ENCODE measurements at places on chromosomes 2 and 18.
A peak's percentile ranks its signal among the peaks of the same experiment; 100 is the strongest.

DNA sequence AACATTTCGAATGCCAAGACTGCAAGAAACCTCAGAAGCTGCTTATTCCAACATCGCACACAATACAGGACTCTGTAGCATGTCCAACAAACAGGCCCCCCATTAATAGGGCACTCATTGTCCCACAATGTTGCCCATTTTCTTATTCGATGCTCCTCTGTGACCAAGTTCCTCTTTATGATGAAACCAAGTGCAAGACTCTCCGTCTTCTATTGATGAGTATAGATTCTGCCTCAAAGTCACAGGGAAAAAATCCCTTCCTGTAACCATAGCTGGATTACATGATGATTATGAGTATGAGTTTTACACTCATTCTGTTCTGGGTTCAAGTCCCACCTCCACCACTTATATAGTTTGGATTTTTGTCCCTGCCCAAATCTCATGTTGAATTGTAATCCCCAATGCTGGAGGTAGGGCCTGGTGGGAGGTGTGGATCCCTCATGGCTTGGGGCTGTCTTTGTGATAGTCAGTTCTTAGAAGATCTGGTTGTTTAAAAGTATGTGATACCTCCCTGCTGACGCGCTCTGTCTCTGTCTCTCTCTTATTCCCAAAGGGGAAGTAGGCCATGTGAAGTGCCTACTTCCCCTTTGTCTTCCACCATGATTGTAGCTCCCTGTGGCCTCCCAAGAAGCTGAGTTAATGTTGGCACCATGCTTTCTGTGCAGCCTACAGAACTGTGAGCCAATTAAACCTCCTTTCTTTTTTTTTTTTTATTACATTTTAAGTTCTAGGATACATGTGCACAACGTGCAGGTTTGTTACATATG, 148.7 kb downstream of the OSR1 start:
- DNase-seq, result no peak

DNA sequence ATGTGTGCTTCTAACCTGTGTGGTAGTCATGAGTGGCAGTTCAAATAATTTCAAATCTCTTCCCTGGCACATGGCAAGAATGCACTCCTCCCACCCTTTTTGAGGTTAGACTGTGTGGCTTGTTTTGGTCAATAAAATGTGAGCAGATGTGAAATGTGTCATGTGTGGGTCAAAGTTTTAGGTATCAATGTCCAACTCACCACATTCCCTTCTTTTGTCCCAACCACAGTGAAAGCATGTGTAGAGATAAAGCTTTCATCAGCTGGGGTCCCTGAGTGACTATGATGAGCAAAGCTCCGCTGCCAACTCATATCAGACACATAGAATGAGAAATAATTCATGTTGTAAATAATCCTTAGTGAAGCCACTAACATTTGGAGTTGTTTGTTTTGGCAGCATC, 118.2 kb downstream of the PAX3 start:
- DNase-seq, result no peak

DNA sequence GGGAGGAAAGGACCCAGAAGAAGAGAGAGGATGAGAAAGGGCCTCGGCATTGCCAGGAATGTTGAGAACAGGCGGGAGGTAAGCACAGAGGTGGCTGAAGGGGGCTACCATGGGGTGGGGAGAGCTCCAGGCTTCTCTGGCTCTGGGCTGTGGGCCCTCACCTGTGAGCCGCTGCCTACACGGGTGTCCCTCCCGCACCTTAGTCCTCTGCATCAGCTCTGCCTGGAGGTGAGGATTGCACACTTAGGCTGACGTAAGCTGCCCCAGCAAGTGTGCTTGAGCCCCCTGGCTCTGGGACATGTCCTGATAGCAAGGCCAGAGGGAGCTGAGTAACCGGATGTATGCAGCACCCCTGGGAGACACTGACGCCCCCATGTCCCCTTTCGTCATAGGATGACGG, 33.9 kb downstream of the TMEM18 start:
- no peak for DNase-seq

DNA sequence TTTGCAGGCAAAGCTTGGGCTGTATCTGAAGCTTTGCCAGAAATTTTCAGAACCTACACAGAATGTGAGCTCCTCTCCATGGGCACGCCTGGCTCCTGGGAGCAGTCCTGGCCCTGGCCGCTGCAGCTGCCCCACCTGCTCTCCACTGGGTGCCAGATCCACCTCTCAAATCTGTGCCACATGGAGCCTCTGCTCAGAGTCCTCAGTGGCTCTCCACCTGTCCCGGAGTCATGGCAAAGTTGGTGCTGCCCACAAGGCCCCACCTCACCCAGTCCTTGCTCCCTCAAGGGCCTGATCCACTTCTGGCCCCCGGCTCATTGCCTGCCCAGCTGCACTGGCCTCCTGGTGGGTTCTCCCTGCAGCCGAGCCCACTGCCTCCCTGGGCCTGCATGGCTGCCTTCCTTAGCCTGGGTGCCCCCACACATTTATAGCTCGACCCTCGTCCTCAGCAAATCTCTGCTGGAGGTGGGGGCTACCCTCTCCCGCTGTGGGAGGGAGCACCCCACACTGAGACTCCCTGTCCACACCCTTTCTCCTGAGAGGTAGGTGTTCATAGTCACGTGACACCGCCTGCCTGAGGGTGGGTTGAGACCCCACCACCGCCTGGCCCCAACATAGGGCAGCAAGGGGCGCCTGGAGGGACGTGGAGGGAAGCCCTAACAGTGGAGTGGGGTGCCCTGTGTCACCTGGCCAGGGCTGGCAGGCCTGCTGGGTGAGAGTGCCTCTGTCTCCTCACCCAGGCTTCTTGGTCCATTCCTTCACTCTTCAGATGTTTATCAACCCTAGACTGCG, 224.1 kb downstream of the SH3RF3 start:
- no peak for DNase-seq

DNA sequence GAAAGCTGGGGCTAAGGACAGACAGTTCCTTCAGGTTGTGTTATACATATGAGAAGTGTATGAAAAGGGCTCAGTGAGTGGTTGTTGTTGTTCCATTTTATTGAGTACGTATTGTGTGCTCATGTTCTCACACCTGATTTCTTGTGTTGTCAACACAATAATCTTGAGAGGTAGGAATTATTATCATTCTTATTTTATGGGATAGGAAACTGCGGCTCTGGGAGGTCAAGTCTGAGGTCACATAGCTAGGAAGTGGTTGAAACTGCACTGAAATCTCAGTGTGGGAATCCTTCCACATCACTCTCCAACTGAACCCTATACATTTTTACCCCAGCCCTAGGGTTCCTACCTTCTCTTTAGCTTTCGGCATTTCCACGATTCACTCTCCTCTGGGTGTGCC, 124.2 kb upstream of the CXCR4 start:
- DNase-seq, result no peak

DNA sequence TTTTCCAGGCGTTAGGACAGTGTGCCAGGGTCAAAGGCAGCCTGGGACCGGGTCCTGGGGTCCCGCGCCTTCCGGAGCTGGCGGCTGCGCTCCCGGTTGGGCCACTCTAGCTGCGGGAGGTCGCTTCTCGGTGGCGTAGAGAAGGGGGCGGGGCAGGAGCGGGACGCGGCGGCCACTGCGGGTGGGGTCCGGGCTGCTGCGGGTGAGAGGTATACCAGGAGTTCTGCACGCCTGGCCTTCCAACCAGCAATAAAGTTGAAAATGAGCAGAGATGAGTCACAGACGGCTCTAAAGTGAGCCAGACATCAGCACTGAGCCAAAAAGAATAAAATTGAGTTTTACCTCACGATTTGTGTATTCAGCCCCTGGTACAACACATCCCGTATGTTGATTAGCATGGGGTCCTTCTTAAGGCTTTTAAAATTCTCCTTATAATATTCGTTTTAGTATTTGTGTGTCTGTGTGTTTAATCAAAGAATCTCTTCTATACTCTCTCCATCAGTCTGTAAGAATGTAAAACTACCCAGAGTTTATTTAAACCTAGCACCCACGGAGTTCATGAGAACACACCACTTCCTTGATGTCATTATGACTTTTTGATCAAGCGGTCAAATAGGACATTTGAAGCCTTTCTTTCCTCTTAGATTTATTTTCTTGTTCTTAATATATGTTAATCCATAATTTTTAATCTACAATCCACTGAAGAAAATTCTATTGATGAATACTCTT, at the start of gene C1GALT1C1L:
Gene C1GALT1C1L, minus strand, starts transcription at position 108 of the 729 bp plus-strand sequence. Its CDS starts 107 bp downstream, at position 1.
- peak; percentile 23 for DNase-seq

GRCh38 chr18:48926420-48926857, 24.3 kb downstream of the SMAD7 start:
- no peak for DNase-seq

DNA sequence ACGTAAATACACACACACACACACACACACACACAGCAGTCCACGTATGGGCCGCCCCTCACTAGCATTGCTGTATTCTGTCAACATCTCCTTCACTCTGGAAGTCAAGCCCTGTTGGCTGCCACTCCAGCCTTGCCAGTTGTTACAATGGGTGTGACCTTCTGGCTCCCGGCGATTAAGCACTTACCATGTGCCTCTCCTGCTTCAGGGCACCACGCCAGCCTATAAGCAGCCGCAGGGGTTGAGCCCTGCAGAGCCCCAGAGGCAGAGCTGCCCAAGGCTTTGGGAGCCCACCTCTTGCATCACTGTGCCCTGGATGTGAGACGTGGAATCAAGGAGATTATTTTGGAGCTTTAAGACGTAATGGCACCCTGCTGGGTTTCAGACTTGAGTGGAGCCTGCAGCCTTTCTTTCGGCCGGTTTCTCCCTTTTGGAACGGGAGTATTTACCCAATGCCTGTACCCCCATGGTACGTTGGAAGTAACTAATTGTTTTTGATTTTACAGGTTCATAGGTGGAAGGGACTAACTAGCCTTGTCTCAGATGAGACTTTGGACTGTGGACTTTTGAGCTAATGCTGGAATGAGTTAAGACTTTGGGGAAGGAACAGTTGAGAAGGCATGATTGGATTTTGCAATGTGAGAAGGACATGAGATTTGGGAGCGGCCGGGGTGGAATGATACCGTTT, 54.5 kb upstream of the ROCK2 start:
- no peak for DNase-seq

DNA sequence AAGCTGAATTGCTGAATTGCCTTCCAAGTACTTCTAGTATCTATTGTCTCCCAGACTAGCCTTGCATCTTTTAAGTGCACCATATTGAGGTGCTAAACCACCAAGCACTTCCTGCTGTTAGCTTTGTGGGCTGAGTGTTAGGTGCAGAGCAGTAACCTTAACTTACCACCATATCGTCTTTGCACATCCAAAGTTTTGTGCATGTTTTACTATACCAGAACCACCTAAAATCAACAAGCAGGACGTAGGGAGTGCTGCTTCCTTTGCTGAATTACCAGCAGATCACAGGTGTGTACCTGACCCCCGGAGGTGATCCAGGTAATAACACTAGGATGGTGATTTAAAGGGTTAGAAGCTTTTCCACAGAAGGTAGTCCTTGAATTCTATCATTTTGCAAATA, 359.9 kb upstream of the HNRNPA3 start:
- DNase-seq, result no peak

GRCh38 chr2:69565431-69565839, 78.1 kb downstream of the AAK1 start:
- peak; percentile 64 for DNase-seq

DNA sequence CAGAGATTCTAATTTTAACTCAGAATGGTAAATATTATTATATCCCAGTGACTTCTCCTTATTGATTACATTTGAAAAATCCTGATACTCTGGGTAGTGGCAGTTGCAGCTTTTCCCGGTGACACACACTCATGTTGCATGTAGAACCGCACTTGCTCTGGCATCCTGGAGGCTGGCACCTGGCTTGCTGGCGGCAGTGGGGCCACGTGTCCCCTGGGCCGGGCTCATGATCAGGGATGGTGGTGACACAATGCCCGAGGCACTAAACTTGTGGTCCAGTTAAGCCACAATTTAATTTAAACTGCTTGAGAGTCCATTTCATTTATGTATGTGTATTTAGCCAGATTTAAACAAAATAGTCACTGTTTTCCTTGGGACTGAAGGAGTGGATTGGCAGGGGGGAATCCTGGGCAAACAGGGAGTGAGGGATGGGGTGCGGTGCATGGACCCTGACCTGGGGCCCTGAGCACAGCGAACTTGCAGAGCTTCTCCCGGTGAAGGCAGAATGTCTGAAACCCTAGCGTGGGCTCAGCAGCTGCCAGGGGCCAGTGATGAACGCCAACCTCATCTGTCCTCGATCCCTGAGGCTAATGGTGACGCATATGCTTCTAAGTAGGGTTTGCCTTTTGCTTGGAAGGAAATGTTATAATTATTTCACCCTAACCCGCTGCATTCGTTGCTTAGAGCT, 50.0 kb downstream of the KCNG2 start:
- DNase-seq, result no peak

- no peak for DNase-seq
Observed at GRCh38 chr2:86044614-86045013, 61.1 kb downstream of the POLR1A start.

DNA sequence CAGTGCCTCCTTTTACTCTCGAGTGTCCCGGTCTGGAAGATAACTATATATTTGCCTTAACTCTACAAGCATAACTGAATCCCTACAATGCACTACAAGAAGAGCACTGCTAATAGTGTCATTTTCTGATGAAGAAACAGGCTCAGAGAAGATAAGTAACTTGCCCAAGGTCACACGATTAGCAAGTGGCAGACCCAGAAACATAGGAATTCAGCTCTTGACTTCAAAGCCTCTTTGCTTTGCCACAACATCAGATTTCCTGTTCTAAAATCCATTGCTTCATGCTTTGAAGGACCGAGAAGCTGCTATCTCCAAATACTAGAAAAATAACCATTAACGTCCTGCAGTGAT, 65.6 kb downstream of the HS1BP3 start:
- DNase-seq, result no peak

- DNase-seq, result no peak
Observed at GRCh38 chr2:113851640-113852039, 38.2 kb upstream of the ACTR3 start.

DNA sequence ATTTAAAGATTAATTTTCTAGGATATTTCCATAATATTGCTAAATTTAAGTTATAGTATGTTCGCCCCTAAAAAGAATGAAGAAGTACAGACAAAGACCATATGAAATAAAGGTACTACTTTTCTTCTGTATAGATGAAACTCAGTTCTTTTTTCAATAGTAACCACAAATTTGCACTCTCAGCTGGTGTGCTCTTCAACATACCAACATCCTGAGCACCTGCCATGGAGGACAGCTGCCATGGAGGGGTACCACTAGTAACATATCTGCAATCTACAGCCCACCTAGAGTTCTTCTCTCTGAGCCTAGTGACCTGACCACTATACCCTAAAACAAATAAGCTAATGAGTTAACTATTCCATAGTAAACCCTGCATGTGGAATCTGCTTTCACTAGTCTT, 36.8 kb upstream of the ERCC3 start:
- DNase-seq, result no peak

GRCh38 chr2:189347540-189347939, 93.7 kb upstream of the WDR75 start:
- DNase-seq, result no peak

DNA sequence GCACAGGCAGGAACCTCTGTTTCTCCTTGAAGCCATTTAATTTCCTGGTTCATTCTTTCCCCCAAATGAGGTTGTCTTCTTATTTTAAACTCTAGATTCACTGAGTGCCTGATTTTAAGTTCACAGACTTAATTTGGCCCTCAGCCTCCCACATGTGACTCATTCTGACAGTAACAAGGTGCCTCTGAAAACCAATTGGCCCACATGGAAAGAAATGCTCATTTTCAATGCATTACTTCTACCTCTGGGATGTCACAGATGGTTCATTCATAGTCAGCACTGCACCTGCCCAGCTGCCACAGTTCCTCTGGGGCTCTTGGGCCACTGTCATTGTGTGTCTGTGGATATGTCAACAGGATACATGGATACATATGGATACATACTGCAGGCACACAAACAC, 140.4 kb upstream of the CAPN13 start:
- DNase-seq, result no peak
